ENCODE measurements at places on chromosomes 4 and X.

DNA sequence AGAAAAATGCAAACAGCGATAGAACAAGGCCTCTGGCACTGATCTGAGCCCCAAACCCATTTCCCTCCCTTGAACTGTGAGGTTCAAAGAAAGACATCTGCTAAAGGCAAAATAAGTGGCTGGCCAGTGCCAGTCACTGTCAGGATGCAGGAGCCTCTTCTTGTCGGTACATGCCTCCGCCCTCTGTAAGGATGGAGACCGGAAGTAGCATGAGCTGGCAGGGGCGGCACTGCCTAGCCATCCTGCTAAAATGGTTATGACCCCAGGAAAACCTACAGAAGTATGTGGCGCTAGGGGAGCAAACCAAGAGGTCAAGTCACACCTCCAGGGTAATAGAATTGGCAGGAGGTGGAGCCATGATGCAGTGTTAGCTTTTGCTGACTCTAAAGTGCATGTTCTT, 180.3 kb downstream of the DCLK2 start:
- no peak for DNase-seq

DNA sequence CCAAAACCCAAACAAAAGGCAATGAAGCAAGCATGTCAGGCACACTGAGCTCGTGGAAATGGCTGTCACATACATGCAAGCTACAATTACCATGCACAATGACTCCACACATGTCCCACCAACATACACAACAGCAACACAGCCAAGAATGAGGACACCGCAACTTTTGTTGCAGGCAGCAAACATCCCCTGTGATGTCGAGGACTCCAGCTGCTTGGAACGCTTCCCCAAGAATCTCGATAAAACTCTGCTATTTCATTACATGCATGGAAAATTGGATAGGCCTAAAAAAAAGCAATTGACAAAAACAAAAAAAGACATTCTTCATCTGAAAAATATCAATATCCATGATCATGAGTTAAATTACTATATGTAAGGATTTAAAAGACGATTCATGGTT, 11.8 kb downstream of the ANOS1 start:
- DNase-seq = no peak

- no peak for DNase-seq
Observed at GRCh38 chr4:36056136-36056535, 188.2 kb downstream of the ARAP2 start.

- DNase-seq = no peak
Observed at GRCh38 chr4:80990851-80991250, 39.7 kb upstream of the BMP3 start.

- DNase-seq = no peak
Observed at GRCh38 chr4:30726090-30726675, 6.0 kb downstream of the PCDH7 start.

DNA sequence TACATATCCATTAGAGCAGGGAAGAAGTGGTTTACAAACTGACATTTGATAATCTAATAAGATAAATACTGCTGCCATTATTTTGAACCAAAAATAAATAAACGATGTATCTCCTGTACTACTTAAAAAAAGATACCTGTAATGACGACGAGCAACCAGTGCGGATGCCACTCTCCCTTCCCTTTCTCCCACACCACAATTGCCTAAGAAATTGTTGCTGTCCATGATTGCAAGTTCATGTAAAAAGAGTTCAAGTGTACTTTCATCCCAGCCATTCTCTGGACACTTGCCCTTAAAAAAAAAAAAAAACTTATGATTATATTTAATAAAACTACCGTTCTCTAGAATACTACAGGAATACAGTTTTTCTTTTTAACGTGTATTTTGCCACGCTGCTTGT, 1.4 kb downstream of the SEPSECS start:
- DNase-seq = no peak

GRCh38 chrX:7191681-7192110, 43.7 kb upstream of the PUDP start:
- DNase-seq = no peak

DNA sequence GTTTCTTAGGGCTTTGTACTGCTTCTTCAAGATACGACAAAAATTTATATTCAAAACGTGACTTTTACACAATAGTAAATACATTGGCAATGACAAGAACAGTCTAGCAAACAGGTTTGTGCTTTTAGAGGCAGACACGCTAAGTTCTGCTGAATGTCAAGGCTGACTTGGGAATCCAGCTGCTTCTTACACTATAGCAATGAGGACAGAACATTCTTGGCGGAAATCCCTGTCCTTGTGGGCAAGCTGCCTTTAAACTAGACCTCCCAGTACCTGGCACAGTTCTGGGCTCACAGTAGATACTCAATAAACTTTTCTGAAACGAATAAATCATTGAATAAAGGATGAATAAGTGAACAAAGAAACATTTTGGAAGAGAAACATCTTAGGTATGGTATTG, 148.2 kb downstream of the RASL11B start:
- DNase-seq = no peak

- no peak for DNase-seq
Observed at GRCh38 chr4:90137555-90137954, 10.4 kb downstream of the CCSER1 start.

GRCh38 chr4:185259719-185260118, 50.3 kb downstream of the SNX25 start:
- DNase-seq = no peak

DNA sequence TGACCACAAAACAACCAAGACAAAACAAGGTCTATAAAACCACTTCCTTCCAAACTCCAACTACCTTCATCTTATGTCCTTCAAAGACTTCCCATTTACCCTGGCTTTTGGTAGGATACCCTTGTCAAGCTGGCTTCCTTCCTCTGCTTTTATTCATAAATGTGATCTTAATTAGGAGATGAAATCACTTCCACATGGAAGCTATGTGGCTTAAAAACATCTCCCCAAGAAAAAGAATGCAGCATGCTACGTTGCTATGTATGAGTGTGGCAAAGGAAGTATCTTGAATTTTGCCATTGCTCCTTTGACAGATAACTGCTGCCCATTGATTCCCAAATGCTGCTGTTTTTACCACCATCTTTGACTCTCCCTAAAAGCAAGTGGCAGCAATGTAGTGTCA, 46.4 kb upstream of the VEGFD start:
- DNase-seq = no peak

DNA sequence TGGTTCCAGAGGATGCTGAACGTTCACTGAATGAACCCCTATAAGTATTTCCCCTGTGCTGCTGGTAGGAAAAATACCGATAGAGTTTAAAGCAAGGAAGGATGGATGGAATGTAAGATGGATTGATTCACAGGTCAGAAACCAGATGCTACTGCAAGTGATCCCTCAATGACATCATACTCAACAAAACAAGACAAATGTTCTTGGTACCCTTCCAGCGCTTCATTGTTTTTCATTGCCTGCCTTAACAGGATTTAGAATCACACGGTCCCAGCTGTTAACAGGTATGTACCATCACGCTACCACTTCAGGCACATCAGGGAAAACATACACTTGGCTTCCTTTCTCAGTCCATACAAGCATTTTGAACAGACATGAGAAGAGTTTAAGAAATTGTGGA, 118.1 kb upstream of the TLR3 start:
- no peak for DNase-seq

DNA sequence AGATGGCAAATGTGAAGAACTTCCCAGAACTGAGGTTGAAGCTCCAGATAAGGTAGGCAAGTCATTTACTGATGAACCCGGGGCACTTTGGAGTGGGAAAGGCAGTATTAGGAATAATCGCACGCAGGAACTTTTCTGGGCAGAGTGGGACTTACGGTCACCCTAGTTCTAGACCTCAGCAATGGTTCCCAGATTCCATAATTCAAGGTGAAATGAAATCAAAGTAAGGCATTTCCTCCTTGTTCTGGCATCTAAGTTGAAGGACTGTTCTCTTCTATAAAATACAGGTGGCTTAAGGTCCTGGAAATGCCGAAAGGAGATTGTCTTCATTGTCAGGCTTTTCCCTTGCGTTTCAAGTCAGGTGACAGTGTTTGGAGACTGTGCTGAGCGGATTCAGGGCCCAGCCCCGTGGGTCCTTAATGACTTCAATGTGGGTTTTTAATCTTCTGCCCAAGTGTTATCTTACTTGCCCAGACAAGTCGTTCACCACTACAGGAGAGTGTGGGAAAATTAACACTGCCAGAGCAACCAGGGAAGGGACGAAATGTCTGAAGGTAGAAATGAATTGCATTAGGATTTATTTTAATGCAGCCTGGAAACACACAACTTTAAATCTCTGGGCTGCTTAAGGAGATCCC, 52.1 kb upstream of the STOX2 start:
- no peak for DNase-seq

DNA sequence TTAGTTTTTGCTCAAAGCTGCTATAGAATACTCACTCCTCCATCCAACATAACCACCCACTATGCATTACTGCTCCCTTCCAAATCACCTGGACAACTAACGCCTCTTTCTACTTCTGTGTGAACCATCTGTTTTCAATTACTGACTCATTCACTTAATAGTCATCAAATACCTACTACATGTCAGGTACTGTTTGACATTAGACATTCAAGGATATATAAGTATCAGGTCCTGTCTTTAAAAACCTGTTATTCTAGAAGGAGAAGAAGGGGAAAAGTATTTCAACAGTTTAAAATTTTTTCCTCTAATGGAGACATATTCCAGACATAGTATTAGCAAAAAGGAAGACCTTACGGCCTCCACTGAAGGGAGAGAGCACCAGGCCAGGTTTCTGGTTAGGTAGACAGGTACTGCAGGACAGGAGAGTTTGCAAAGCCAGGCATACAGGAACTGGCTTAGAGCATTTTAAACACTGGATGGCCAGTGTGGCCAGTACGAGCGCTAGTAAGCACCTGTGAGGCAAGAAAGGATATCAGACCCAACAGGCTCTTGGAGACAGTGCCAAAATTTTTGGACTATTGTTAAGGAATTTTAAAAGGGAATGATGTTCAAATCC, 39.0 kb downstream of the SH3RF1 start:
- DNase-seq = no peak

DNA sequence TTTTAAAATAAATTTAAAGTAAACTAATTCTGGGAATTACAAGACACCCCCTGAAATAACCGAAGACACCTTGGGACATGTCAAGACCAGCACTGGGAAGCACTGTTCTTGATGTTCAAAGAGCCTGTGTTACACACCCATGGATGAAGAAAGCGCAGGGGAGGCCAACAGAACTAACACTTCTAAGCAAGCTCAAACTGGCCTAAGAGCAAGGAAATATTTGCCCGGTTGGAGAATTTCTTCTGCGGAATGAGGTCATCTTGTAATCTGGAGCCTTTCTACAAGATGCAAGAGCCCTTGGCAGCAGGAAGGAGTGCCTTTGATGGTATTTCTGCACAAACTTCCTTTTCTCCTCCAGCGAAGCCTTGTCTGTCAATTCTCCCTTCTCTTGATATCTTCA, 9.3 kb upstream of the EFHC2 start:
- DNase-seq = no peak

- no peak for DNase-seq
Observed at GRCh38 chr4:76090241-76090691, 15.8 kb downstream of the ART3 start.

- no peak for DNase-seq
Observed at GRCh38 chrX:112931478-112931877, 90.8 kb upstream of the AMOT start.

DNA sequence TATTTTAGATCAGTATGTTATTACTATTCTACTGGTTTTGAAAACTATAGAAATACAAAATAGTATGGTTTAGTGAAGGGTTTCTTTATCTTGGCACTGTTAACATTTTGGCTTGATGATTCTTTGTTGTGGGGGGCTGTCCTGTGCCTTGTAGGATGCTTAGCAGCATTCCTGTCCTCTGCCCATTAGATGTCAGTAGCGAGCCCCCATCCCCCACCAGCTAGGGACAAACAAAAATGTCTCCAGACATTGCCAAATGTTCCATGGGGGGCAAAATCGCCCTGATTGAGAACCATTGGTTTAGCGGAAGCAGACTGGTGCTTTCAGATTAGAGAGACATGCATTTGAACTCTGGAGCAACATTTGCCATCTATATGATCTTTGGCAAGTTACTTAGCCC, 23.3 kb downstream of the SPARCL1 start:
- no peak for DNase-seq

DNA sequence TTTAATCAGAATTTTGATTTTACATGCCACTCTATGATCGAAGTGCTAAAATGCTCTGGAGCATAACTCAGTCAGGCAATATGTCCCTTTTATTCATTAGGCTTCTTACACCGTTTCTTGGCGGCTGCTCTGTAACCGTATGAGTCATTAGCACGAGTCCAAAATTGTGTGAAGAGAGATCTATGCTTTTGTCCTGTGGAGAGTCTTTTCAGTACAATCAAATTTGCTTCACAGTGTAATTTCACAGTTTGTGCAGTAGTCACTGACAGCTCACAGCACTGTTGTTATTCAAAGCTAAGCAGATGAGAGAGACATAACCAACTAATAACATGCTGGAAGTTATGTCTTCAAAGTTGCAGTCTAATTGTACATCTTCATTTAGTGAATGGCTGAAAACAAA, 167.8 kb downstream of the PCDH10 start:
- no peak for DNase-seq

- no peak for DNase-seq
Observed at GRCh38 chr4:183182873-183183725, 84.0 kb downstream of the WWC2 start.

- DNase-seq = no peak
Observed at GRCh38 chr4:5515646-5516045, 192.7 kb downstream of the EVC2 start.

- no peak for DNase-seq
Observed at GRCh38 chr4:105102016-105102415, 44.7 kb upstream of the TET2 start.

- DNase-seq = no peak
Observed at GRCh38 chr4:182344968-182345367, 101.8 kb downstream of the TENM3 start.

DNA sequence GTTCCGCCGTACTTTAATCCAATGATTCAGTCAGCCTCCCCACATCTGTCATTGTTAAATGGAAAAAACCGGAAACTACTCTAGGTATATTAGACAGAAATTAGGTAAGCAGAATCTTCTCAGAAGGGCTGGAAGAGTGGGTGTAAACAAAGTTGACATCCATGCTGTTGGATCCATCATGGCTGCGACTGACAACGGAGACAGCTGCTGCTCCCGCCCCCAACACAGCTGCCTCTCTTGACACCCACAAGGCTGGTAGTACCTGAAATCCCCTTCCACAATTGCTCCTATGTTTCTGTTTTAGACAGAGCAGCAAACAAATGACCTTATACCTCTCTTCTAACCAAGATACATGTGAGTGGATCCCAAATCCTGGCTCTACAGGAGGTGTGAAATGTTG, 66.6 kb downstream of the RXFP1 start:
- no peak for DNase-seq

GRCh38 chr4:188971125-188971524, 831.9 kb downstream of the TRIML1 start:
- no peak for DNase-seq

DNA sequence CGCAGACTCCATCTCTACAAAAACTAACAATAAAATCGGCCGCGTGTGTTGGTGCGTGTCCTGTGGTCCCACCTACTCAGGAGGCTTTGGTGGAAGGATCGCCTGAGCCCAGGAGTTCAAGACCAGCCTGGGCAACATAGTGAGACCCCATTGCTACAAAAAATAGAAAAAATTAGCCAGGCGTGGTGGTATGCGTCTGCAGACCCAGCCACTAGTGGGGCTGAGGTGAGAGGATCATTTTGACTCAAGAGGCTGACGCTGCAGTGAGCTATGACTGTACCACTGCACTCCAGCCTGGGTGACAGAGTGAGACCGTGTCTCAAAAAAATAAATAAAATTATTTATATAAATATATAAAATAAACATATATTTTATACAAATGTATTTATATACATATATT, 22.3 kb downstream of the ASMTL start:
- no peak for DNase-seq

Measured in stimulated activated CD8-positive, alpha-beta memory T cell treated with anti-CD3 and anti-CD28 coated beads, Interleukin-15, amount 100 ng/mL, for 4 hours (primary cell).